Ovary (tissue), 10 donors: ENCODE measurements at places on chromosomes 7 and 10.

GRCh38 chr10:13299437-13300287, at the start of gene PHYH:
TSS of gene PHYH (minus strand) at chr10:13300064. CDS start at chr10:13300042, 22 bp downstream.
- peak; percentile 88 for DNase-seq

DNA sequence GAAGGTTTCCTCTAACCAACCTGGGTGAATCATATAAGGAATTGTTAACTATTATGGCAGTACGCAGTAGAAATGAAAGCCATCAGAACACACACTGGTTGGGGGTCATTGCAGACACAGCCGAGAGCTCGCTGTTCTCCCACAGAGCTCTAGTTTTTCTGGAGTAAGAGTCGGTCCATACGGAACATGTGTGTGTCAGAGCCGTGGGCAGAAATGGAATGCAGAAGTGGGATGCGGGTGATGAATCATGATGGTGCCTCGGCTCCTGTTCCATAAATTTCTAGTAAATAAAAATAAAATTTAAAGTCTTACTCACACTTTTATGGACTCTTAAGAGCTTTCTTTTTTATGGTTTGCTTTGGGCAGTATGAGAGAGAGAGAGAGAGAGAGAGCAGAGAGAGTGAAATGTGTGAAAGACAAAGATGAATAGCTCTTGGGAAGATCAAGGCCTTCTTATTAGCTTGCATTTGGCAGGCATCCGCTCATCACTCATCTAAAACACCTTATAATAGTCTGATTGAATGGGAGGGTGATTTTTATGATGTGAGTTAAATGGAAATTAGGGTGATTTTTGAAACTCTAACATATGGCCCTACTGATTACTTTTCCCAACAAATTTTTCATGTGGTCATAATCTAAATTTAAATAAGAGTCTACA, 98.8 kb upstream of the PFKP start:
- DNase-seq: no peak

DNA sequence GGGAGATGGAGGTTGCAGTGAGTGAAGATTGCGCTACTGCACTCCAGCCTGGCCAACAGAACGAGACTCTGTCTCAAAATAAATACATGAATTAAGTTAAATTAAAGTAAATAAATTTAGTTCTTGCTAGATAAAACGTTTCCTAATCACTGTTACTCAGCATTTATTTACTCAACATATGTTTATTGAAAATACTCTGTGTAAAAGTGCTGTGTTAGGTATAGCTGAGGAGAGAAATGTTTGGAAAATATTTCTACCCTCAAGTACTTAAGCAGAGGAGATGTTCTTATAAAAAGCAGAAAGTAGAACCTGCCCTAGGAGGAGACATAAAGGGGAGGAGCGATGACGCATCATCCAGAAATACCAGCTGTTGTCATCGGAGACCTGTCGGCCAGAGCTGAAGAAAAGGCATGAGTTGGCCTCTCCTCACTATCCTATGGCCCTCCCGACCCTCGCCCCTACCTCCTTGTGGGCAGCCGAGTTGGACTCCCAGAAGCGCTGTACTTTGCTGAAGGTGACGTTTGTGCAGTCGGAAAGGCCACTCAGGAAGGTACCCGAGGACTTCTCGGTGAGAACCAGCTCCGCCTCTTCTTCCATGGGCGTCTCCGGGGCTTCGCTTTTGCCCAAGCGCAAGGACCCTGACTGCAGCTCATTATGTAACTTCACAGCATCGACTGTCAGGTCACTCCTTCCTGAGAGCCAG, 1.1 kb downstream of the RRP12 start:
- no peak for DNase-seq

DNA sequence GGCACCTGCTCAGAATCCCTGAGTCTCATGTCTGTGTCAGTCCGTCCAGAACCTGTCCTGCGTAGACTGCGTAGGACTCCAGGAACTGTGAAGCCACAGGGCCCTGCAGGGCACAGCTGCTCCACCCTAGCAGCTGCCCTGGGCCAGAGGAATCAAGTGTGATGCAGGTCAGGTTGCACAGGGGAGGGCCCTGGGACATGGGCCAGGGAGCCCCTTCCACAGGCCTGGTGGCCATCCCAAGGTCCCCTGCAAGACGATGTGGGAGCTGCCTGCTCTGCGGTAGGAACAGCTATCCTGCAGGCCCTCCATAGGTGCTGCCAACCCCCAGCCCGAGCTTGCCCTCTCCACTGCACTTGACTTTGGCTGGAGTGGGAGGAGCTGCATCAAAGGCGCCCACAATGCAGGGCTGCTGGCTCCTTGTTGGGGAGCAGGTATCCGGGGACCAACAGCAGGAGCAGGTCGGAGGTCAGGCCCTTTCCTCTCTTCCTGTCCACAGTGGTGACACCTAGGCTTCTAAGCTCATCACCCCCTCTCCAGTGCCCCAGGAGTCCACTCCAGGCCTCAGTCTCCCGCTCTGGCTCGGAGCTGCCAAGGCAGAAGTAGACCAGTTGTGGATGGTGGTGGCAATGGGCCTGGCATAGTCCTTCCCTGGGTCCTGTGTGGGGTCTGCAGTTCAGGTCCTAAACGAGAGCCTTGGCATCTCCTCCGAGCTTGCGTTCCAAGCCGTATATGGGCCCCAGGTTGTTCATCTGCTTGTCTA, 149.1 kb downstream of the MAPK8 start:
- DNase-seq: no peak

- DNase-seq: no peak
These were observed 42.5 kb downstream of the NOD1 start for GRCh38 chr7:30436046-30436445.

GRCh38 chr10:47444047-47444446, 39.9 kb downstream of the ANXA8 start:
- DNase-seq: no peak

DNA sequence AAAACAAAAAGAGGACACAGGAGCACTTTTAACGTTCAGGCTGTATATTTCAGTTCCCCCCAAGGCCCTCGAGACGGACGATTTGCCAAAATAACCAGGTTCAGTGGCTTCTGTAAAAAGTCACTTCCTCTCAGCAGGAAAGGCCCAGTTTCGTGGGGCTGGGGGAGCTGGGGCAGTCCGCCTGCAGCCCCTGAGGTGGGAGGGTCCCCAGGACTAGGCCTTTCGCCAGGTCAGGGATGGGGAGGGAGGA, 28.8 kb downstream of the WDR86 start:
- DNase-seq: no peak

DNA sequence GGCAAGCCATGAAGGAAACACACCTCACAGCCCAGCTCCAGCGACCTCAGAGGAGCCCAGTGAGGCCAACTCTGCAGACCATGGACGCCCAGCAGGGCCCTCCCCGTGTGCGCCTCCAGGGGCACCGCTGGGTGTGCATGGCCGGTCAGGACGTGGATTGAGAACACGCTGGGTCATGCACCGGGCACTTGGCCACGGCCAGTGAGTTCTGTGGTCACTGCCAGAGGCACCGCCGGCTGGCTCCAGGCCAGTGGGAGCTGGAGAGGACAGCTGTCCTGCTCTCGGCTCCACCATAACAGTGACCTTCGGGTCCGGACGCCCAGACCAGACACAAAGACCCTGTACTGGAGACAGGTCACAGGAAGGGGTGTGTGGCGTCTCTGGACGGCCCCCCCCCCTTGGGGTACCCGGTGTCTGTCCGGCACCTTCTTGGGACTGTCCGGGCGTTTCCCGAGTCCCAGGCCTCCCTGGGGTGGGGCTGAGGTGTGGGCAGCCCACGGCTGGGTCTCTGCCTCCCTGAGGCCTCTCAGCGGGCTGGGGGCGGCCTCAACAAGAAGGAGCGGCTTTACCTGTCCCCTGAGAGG, 50.4 kb upstream of the NKX6-2 start:
- DNase-seq: no peak

DNA sequence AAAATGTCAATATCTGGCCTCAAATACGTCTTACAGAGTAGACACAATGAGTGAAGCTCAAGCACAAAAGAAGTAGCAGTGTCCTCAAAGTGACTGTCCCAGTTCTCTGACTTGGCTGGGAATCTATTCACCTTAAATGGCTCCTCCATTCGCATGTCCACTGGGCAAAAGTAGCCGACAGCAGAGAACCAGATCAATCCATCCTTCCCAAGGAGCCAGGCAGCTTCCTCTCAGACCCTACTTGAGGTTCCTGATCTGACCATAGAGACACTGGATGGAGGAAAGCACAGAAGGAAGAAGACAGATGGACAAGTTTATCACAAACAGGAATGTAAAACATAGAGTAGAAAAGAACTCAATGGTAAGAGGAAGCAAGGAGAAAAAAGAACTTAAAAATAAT, 53.5 kb downstream of the CDK6 start:
- no peak for DNase-seq

DNA sequence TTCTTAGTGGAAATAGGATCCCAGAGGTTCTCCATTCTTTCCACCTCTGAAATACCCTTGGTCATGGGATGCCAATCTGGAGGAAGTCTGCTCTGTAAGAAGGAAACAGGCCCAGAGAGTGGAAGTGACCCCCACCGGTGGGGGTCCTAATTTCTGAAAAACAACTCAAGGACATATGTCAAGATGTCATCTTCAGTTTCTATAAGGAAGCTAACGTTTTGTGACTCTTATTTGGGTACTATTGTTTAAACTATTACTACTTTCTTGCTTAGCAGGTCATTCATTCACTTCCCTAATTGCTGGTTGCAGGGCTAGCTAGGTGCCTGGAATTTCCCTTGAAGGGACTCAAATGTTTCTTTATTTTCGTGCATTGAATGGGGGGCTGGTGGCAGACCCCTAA, 1.9 kb upstream of the ZNF775 start:
- no peak for DNase-seq

DNA sequence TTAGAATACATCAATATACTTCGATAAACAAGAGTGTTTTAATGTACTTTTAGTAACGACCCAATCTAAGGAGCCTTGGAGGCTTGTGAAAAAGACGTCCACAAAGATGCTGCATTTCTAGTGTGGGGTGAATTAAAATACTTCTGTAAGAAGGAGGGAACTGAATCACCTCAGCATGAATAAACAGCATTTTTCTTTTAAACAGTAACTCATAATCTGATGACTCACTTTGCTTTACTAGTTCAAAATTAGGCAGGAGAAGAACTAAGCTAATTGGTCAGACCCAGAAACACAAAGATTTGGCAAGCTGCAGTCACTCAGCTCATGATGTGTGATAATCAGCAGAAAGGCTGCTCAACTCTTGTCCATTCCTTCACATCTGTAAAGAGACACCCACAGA, 24.2 kb downstream of the NCOA4 start:
- DNase-seq: no peak

- DNase-seq: peak; percentile 45
These were observed 299.7 kb downstream of the ZEB1 start for GRCh38 chr10:31618541-31619291.

DNA sequence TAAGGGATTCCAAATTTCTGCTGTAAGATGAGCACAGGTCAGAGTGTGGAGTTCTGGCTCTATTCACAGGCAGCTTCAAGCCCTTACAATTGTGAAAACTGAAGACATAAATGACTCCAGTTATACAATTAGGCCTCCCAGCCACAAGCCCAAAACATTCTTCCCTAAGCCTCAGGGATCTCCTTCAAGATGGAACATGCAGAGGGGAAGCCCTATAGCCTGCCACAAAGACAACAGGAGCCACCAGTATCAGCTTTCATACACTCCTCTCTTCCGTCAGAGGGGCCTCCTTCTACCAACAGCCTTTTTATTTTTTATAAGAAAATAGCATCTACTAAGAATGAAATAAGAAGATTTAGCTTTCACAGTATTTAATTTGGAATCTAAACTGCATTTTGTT, 46.5 kb downstream of the DLD start:
- no peak for DNase-seq

GRCh38 chr7:10571759-10572158, 401.9 kb upstream of the PHF14 start:
- DNase-seq: no peak

DNA sequence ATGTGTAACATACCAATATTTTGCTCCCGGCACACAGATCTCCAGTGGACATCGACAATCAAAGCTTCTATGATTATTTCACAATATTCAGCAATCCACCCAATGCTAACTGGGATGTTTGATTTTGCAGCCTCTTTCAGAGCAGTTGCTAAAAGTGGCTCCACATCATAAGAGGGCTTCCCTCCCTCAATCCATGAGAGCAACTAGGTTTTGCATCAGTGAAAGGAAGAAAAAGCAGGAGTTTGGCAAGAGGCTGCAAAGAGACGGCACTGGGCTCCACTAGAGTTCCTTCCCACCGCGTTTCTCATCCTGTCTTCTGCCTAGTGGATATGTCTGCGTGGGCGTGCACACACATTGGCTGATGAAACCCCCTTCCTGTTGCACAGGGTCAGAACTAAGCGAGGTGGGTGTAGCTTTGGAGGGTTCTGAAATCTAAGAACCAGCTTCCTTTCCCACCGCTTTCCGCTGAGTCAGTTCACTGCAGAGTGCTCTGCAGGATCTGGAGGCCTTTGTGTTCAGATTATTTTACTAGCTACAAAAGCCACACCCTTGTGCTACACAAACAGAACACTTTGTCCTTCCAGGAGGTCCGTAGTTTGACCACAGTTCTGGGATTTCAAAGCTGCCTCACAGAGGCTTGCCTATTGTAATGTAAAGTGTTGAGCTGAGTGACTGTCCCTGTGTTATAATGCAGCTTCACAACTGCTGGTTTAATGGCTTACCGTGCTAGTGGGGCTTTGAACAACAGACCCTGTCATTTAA, 28.1 kb downstream of the ARL4A start:
- DNase-seq: peak; percentile 29
